AG09319 (cell line): ENCODE measurements at places on chromosomes 1 and 21.

- no peak for DNase-seq
Observed at GRCh38 chr1:93908394-93909145, 660 bp downstream of the GCLM start.

DNA sequence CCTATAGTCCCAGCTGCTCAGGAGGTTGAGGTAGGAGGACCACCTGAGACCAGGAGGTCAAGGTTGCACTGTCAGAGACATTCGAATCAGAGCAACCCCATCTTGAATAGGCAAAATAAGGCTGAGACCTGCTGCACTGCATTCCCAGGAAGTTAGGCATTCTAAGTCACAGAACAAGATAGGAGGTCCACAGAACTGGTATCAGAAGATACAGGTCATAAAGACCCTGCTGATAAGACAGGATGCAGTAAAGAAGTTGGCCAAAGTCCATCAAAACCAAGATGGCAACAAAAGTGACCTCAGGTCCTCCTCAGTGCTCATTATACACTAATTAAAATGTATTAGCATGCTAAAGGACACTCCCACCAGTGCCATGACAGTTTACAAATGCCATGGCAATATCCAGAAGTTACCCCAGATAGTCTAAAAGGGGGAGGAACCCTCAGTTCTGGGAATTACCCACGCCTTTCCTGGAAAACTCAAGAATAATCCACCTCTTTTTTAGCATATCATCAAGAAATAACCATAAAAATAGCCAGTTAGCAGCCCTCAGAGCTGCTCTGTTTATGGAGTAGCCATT, 65.2 kb upstream of the KLHDC7A start:
- DNase-seq = no peak

- DNase-seq = no peak
Observed at GRCh38 chr1:242454262-242455051, 70.0 kb downstream of the PLD5 start.

DNA sequence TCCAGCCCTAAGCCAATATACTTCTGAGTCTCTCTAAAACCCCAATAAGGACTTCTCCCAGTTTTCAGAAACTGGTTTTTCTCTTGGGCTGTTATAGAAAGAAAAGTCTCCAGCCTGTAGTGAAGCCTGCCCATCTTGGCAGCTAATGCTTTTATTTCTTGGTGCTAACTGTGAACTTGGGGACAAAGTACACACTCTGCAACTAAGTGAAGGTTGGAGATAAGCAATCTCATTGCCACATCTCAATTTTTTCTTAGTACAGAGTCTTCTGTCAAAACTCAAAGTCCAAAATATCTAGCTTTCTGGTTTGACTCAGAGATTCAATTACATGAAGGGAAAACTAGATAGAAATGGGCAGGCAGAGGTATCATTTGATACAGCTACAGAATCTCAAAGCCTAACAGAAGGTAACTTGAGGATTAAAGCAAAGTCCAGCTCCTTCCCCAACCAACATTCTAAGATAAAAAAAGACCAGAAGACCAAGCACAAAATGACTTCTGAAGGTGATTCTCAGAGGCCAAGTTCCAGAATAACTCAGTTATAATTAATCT, 14.0 kb downstream of the AK2 start:
- no peak for DNase-seq

DNA sequence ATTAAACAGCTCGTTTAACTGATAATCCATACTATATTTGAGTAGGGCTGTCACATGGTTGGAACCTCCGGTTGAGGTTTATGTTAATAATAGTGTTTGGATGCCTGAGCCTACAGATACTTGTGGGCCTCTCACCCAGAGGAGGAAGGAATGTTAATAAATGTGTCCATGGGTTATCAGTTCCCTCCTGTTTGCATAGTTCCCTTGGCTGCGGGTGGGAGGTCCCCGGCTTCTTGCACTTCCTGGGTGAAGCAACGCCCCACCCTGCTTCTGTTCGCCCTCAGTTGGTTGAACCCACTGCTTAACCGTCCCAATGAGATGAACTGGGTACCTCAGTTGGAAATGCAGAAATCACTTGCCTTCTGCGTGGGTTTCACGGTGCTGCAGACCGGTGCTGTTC, 23.6 kb upstream of the GBP1 start:
- DNase-seq = no peak

- DNase-seq = no peak
Observed at GRCh38 chr1:29286194-29286767, 50.0 kb downstream of the PTPRU start.

GRCh38 chr1:198363625-198364151, 176.8 kb downstream of the ATP6V1G3 start:
- no peak for DNase-seq

DNA sequence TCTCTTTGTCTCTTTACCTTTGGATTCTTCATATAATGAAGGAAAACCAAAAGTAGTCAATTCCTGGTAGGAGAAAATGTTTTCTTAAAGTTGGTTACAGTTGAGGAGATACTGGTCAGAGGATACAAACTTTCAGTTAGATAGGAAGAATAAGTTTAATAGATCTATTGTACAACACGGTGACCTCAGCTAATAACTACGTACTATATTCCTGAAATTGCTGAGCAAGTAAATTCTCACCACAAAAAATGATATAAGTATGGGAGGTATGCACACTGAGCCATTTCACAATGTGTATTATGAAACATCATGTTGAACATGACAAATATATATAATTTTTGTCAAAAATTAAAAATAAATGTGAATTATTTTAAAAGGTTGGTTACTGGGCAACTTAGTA, 20.4 kb downstream of the SSX2IP start:
- DNase-seq = no peak

- no peak for DNase-seq
Observed at GRCh38 chr1:234001817-234002216, 97.3 kb downstream of the SLC35F3 start.

GRCh38 chr1:25899792-25900191, 6.4 kb downstream of the STMN1 start:
- DNase-seq = no peak

DNA sequence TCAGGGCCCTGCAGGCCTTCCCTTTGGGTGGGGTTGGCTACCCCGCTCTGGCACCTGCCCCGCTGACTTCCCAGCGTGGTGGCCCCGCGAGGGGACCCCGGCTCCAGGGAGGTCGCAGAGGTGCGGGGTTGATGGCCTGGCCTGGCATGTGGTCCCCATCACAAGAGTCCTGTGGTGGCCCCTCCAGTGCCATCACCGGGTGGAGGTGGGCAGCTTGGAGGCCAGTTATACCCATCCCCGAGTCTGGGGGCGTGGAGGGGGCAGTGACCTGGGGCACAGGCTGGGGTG, 26.8 kb downstream of the PRMT2 start:
- no peak for DNase-seq

GRCh38 chr1:230713138-230713537, 784 bp downstream of the AGT start:
- no peak for DNase-seq

GRCh38 chr1:199784138-199784895, 243.2 kb upstream of the NR5A2 start:
- no peak for DNase-seq

DNA sequence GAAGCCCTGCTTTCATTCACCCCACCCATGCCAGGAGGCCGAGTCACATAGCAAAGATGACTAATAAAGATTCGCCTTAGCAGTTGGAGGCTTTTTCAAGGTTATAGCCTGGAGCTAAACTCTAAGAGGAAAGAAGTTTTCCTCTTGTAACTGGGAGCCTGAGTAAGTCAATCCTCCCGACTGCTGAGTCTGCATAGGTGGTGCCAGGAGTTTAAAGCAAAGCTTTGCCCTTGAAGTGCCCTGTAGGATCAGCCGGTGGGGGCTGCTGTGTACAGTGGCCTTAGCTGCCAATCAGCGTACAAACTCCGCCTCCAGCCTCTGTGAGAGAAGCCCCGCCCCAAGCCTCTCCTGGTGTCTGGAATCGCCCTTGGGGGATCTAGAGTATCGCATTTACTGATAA, 147.5 kb upstream of the SPATA6 start:
- DNase-seq = no peak

- no peak for DNase-seq
Observed at GRCh38 chr1:214021321-214021720, 33.5 kb downstream of the PROX1 start.

DNA sequence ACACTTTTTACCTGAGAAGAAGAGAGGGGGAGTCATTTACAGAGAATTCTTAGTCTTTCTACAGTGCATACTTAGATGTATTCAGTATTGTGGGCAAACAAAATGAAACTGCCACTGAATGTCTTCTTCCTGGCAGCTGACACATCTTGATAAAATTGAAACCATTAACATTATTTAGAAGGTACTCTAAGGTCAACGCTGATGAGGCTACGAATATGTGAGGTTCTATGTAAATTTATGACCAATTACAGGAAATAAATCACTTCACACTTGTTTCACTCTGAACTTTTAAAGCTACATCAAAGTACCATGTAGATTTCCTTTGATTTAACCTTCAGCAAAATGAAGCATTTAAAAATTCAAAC, 51.3 kb upstream of the GFI1 start:
- no peak for DNase-seq

DNA sequence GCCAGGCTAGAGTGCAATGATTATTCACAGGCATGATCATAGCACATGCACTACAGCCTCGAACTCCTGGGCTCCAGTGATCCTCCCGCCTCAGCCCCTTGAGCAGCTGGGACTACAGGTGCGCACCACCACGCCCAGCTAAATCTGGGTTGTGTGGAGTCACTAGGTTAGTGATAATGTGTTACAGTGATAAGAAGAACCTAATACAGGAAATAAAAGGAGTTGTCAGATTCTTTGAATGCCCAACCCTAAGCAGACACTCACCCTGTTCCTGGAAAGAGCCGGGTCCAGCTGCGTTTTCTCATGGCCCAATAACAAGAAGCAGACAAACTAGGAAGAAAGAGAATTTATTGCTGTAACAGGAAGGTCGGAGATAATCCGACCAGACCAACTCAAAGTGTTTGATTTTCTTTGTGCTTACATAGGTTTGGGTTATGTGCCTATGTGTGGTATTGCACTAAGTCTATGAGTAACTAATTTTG, 8.8 kb downstream of the IFNGR2 start:
- no peak for DNase-seq

DNA sequence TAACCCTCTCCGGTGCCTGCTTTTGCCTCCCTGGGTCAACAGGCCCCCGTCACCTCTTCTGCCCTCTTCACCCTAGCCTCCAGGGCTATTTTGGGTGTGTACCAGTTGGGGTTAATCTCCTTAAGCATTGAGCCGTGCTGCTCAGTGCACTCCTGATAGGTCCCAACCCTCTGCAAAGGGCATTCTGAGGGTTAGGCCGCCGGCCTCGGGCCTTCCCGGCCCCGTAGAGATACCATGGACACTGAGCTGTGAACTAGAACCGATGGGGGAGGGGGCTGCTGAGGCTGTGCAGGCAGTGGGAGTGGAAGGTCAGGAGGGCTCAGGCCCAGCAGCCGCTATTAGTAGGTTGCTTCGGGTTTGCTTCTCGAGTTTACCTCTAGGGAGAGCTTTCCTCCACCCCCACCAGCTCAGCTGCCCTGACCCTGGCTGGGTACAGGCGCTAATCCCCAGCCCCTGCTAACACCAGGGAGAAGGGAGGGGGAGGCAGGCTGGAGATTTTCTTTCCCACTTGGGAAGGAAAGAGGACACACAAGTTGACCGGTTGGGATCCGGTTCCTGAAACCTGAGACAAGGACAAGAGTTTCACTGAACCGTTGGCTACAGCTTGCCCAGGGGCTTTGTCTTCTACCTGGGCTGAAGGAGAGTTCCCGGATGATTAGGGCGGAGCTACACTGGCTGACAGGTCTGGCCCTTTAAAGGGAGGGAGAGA, 4.8 kb downstream of the LMOD1 start:
- no peak for DNase-seq

- DNase-seq = no peak
Observed at GRCh38 chr1:110850145-110850544, 22.8 kb upstream of the CD53 start.

- no peak for DNase-seq
Observed at GRCh38 chr1:7473223-7474142, 297.6 kb upstream of the VAMP3 start.

DNA sequence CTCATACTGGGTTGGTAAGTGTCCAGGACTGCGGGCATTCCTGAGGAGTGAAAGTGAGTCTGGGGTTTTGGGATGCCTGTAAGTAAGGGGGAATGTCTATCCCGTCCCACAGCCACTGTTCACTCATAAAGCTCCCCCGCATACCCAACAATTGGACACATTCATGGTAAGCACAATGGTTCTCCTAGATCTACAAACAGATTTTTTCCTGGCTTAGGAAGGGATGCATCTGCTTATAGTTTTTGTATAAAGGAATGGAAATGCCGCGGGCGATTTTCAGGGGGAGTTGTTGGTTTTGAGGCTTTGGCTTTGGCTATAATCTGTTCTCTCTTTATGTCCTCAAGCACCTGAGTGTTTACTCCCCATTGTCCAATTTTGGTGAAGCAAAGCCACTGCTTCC, 7.1 kb downstream of the ERVH48-1 start:
- no peak for DNase-seq

- no peak for DNase-seq
Observed at GRCh38 chr1:105652109-105652508, 1404.4 kb upstream of the PRMT6 start.

DNA sequence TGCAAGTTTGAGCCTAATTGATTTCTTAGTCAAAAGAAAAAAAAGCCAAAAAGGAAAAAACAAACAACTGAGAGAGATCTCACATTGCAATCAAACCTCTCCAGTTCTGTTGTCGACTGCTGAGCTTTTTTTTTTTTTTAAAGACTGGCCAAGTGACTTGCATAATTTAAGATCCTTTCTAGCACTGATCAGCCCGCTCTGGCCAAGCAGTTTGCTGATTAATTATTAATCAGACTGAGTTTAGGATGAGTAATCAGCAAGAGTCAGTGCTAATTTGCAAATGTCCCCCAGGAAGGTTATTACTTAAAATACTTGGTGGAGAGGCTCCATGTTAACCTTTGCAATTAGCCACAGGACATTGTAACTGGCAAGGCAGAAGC, 39.3 kb downstream of the HMGB4 start:
- no peak for DNase-seq

- DNase-seq = peak; percentile 72
Observed at GRCh38 chr1:9066945-9067807, 2.3 kb downstream of the SLC2A5 start.

DNA sequence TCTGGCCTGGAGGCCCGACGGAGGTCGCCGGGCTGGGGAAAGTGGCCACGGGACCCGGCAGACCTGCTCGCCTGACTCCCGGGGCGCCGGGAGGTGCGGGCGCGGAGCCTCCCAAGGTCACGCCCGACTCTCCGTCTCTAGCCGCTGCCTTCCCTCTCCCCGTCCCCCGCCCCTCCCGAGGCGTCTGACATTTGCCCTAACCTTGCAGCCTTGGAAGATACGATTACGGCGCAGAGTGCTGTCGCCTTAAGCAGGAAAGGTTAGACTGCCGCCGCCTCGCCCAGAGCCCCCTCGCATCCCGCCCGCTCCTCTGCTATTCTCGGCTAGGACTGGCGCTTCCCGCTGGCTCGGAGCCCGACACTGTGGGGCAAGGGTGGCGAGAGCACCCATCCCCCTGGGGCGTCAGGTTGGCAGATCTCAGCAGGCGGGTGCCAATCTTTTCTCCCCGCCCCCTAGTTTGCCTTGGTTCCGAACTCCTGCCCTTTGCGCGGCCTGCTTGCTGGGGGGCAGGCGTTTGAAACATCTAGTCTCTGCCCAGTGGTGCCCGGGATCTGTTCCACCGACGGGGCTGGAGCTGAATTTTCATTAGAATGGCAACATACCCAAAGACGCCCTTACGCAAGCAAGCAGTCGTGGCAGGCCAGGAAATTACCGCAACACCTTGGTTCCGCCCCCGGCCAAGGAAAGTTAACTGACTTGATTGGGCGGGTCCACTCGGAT, 835 bp downstream of the PGM1 start:
- DNase-seq = no peak

- DNase-seq = no peak
Observed at GRCh38 chr1:183982172-183982963, 55.2 kb downstream of the COLGALT2 start.
